ENCODE measurements at places on chromosomes 11 and 22. TPM values are rescaled to one million over a fixed set of nuclear protein-coding genes. Genes with fewer than 3 reads are reported as not detected.

Gene KLHL35
- 2.6 TPM for total RNA-seq

Gene APOBEC3F
- total RNA-seq = 5.9 TPM

Gene TRIM6
- total RNA-seq = 2.6 TPM

Gene ANO9
- total RNA-seq = 14.2 TPM

Gene GCAT
- 17.3 TPM for total RNA-seq

Gene KCNJ1
- not detected for total RNA-seq

Gene OR2AT4
- total RNA-seq = not detected

Gene RTN3
- total RNA-seq = 199 TPM

Gene COPB1
- 139 TPM for total RNA-seq

Gene USP28
- 38.5 TPM for total RNA-seq

Gene FJX1
- total RNA-seq = 12.1 TPM

Gene GRIK4
- not detected for total RNA-seq

Gene ADAMTS8
- 0.32 TPM for total RNA-seq

Gene POU2AF2
- not detected for total RNA-seq

Gene SCN3B
- 1.9 TPM for total RNA-seq

Gene STK33
- 0.33 TPM for total RNA-seq

Gene OR4C3
- total RNA-seq = not detected

Gene MDK
- 20.5 TPM for total RNA-seq

Gene GAL3ST1
- 1.3 TPM for total RNA-seq

Gene RAB3IL1
- total RNA-seq = 27.9 TPM

Gene ANKRD49
- total RNA-seq = 18.4 TPM

Gene C11orf98
- 22.9 TPM for total RNA-seq
